GM12865 (cell line): ENCODE measurements at places on chromosomes 4 and X.

DNA sequence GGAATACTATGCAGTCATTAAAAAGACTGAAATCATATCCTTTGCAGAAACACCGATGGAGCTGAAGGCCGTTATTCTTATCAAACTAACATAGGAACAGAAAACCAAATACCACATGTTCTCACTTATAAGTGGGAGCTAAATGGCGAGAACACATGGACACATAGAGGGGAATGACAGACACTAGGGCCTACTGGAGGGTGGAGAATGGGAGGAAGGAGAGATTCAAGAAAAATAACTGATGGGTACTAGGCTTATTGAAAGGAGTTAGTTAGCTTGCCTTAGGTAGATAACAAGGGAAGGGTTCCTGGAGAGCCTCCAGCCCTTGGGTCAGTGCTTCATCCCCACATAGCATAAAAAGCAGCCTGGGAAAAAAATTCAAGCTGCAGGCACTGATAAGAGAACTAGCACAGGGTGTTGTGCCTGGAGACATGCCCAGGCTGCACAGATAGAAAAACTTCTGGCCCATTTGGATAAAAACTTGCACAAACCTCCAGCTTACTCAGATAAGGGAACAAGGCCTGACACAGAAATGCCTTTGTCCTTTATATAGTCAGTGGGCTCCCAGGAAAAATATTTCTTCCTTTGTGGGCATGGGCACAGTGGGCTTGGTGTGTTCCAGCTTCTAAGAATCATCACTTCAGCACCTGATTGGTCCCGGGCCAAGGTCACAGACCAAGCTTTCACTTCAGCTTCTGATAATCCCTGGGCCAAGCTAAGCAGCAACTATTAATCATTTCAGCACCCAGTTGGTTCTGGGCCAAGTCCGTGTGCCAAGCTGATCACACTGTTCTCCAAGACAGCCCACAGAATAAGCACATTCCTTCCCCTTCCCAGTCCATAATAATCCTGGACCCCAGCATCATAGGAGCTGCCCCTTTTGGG, 23.1 kb upstream of the PWWP3B start:
- DNase-seq: no peak

DNA sequence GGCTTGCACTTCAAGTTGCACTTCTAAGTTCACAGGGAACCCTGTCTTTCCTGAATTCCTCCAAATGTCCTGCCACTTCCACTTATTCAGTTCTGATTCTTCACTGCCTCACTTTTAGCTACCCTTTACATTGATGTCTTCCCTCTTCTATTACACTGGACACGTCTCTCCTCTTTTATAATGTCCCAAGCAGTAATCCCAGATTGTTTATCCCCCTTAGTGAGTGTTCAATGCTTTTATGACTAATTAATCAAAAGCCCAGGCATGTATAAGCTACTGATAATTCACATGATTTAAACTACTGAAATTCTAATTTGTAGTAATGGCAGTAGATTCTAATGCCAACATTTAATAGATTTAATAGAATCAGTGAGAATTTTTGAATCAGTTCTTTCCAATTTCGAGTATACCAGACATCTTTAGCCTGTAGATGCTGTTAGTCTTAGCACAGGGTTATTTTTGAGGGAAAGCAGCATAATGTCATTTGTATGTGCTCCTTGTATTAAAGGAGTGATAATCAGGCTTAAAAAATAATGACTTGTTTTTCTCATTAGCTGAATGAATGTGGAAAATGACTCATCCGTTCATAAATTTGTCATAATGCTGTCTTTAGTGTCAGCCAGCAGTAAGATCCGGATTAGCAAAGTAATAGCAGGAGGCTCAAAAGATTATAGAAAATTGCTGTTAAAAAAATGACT, 703.1 kb downstream of the CENPC start:
- no peak for DNase-seq

DNA sequence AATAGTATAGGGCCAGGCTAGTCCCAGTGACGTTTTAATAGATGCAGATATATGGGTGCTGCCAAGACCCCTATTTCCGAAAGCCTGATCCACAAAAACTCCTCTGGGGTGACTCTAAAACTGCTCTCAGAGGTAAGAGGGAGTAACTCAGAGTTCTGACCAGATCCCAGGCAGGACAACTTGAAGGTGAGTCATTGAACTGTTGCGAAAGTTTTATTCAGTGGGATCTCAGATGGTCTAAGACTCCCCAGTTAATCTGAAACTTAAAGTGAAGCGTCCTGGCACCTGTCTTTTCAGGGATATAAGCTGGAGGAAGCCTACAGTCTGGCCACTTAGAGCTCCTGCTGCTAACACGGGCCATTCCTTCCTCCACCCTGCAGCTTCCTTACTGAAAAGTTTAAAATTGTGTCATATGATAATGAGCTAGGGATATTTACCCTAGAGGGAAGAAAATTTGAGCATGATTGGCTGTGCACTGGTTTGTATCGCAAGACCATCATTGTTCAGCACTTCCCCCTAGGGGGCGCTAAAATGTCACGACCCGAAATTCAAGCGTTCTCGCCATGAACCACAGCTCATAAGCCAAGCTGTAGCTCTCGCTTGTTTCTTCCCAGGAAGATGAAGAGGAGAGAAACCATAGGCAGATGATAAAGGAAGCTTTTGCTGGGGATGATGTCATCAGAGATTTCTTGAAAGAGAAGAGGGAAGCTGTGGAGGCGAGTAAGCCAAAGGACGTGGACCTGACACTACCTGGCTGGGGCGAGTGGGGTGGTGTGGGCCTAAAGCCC, 19.5 kb downstream of the UTP14A start:
- peak; percentile 78 for DNase-seq

DNA sequence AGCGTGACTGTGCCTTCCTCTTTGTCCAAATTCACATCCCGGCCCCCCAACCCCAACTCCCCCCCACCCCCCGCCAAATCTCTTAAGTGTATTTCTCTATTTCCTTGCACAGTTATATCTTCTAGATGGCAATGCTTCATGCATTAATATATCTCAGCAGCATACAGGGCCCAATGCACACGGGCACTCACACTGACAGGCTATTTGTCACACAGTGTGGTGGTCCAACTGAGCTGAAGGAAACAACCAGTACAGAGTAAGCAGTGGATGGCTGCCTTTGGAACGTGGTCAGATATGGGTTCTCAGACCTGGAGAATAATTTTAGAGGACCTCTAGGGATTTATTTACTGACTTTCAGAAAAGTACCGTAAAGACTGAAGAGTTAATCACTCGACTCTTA, 681 bp downstream of the EXOC1 start:
- peak; percentile 16 for DNase-seq

GRCh38 chr4:107733431-107733925, 13.4 kb upstream of the PAPSS1 start:
- no peak for DNase-seq

DNA sequence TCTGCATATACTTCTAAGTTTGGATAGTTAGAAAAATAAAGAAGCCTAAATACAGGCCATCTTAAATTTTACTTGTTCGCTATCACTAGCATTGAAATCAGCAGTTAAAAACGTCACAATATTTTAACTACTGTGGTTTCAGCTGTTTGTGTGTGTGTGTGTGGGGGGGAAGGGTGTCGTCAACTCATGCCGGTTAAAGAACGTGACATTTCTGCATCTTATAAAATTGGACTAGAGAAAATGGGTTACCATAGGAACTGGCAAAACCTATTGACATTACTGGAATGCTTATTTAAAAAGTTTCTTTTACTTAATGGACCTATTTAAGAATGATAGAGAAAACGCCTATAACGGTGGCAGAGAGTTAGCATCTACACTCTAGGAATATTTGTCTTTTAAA, 1.2 kb upstream of the CNKSR2 start:
- DNase-seq: no peak

- DNase-seq: no peak
These were observed 87.4 kb downstream of the CBLL2 start for GRCh38 chrX:22360129-22360528.

GRCh38 chrX:110391086-110391485, 32.4 kb downstream of the RTL9 start:
- DNase-seq: no peak

GRCh38 chr4:79872738-79873137, 200.3 kb downstream of the ANTXR2 start:
- DNase-seq: no peak

DNA sequence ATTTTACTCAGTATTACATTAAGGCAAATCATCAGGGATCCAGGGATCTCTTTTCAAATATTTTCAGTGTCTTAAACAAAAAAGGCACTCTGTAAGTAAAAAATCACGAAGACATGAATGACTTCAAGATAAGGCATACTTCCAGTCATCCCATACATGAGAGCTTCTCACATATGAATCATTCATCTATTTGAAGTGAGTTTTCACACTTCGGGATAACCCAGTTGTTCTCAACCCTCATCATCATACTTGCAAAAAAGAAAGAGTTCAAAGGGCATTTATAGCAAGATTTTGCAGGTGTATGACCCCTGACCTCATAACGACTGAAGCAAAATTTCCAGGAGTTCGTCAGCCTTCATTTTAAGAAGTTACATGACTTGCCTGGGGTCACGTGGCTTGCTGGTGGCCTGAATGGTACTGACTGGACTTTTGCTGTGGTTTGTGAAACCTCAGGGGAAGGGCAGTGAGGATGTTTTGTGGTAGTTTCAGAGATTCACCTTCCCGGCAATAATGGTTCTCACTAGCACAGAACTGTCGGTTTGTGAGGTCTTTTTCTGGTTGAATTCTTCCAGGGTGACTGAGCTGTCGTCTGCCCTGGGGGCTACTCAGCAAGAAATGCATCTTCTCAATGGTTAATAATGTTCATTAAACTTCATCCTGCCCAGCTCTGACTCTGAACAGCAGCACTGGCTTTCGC, 115.8 kb upstream of the SHISA3 start:
- DNase-seq: peak; percentile 77

- DNase-seq: no peak
These were observed 161.7 kb upstream of the CXCL13 start for GRCh38 chr4:77443941-77444340.
